AG10803 (cell line): ENCODE measurements at places on chromosomes 5 and 9.
A peak's percentile ranks its signal among the peaks of the same experiment; 100 is the strongest.

GRCh38 chr5:106757672-106758071 lies 913.1 kb downstream of the EFNA5 start:
- DNase-seq, result no peak

DNA sequence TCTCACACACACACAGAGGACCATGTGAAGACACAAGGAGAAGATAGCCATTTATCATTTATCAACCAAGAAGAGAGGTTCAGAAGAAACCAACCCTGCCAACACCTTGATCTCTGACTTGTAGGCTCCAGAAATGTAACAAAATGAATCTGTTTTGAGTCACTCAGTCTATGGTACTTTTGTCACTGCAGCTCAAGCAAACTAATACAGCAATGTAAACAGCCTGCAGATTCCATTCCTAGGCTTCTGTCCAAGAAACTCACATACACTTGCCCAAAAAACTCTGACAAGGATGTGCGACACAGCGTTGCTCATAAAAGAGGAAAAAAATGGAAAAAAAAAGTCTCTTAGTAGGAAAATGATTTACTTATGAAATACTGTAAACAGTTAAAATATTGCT lies 33.4 kb downstream of the TRIM36 start:
- no peak for DNase-seq

- DNase-seq, result no peak
These were observed 58.8 kb upstream of the RNF130 start for GRCh38 chr5:180130291-180130869.

DNA sequence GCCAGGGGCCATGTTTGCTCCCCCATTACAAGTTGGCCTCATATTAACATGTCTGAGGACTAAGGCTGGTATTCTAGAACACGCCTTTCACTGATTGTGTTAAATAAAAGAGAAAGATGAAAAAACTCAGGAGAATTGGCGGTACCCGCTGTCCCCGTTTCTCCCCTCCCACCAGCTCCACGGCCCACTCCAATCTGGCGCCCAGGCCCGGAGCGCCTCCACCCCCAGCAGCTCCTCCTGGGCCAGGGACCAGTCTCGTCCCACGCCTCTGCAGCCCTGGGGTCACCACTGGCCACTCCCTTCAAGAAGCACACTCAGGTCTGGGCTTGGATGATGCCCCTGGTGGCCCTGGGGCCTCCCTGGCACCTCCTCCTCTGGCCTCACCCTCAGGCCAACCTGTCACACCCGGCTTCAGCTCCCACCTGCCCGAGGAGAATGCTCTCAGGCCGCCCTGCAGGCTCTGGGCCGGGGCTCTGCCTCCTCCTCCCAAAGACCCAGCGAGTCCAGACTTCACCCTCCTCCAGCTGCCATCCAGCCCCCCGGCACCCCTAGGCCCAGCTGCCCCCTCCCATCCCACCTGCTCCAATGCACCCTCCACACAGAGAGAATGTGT lies 133.0 kb upstream of the PPP1R26 start:
- no peak for DNase-seq

DNA sequence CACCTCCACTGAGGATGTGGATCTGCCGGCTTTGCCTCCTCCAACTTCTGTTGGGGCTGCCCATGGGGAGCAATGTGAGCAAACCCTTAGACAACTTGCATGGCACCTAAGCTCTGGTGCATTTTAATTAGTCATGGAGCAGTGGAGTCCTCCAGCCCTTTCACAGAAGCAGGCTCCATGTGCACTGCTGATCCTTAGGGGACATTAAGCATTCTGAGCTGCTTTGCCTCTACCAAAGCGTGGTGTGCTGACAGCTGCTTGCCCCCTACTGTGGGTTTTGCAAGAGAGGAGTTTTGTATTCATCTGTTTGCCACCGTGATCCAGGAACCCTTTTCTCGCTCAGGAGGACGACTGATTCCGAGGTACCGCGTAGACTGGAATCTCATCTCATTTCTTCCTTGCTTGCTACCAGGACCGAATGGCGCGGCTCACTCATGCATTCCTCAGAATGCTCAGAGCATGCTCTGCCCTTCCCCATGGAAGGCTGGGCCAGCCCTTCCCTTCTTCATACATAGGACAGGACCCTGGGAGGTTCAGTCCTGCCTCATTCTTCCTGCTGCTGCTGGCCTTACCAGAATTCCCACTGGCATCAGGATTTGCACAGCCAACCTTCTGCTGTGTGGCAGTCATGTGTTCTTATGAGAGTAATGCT lies 432.5 kb downstream of the GADD45G start:
- DNase-seq, result no peak

GRCh38 chr9:104177676-104178075 lies 83.6 kb downstream of the SMC2 start:
- no peak for DNase-seq

GRCh38 chr5:111169269-111169668 lies 54.9 kb upstream of the CAMK4 start:
- no peak for DNase-seq

DNA sequence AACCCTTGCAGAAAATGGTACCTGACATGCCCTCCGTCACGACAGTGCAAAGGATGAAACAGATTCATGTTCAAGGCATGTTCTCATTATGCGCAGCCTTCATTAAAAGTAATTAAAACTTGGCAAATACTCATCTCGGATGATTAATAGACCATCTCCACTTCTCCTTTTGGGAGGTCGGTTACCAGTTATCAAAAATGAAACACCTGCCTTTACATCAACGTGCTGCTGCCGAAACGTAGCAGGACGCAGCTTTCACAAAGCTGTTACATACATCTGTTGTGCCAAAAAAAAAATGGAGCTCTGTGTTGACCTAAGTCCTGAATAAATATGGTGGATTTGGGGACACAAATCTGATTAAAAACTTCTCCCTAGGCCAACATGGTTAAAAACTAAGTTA lies 75.7 kb downstream of the PTCH1 start:
- DNase-seq, result no peak

DNA sequence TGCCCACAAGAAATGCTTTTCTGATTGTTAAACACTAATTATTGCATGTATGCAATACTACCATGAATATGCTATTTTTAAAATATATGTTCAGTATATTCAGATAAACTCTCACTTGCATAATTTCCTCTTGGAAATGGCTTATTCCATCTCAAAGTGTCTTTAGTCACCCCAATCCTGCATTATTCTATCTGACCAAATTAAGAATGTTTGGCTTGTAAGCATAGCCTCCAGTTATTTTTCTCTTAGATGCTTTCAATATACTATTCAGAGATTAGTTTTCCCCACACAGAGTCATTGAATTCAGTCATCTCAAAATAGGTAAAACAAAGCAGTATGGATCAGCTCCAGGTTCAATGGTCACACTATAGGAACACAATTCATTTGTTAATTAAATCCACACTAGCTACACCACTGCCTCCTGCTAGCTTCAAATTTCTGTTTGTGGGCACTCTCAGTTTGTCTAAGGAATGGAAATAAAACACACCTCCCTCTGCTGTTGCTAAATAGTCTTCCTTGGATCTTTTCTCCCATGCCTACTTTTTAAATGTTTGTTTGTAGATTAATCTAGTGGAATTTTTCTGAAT lies 134.6 kb upstream of the TBCA start:
- no peak for DNase-seq

DNA sequence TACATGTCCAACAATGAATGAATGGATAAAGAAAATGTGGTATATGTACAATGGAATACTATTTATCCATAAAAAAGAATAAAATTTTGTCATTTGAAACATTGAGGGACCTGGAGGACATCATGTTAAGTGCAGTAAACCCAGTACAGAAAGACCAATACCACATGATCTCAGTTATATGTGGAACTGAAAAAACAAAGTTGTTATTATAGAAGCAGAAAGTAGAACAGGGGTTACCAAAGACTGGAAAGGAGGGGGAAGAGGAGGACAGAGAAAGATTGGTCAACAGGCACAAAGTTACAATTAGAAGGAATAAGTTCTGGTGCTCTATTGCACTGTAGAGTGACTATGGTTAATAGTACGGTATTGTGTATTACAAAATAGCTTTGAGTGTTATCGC lies 233.8 kb downstream of the SEMA6A start:
- DNase-seq, result no peak

DNA sequence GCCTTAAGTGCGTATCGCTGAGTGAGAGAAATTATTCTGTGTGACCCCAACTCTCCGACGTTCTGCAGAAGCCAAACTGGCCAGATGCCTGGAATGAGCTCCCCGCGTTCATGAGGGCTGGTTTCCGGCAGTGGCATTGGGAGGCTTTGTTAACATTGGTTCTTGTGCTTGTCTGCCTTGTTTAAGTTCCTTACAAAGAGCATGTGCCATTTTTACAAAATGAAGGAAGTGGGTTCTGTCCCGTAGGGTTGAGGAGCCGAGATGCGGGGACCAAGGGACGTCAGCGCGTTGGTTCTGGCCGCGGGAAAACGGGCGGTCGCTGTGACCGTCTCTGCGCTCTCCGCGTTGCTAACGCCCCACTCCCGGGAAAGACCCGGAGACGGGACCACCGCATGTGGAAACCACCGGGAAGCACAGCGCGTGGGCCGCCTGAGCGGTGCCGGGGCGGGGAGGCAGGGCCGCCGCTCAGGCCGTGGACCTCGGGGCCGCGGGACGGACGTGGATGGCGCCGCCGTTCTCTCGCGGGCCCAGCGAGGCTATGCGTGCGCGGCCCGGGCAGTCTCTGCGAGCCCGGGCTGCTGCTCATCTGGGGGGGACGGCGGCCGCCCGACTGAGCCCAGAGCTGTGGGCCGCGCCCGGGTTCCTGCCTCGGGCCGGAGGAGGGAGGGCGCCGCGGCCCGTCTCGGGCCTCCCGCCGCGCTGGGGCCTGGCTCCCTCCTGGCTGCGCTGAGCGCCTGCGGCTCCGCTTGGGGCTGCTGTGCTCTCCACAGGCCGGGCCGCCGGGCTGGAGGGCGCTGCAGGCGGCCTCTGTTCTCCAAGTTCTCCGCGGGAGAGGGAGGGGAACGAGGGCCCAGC lies 13.4 kb downstream of the RABL6 start:
- DNase-seq, result no peak

DNA sequence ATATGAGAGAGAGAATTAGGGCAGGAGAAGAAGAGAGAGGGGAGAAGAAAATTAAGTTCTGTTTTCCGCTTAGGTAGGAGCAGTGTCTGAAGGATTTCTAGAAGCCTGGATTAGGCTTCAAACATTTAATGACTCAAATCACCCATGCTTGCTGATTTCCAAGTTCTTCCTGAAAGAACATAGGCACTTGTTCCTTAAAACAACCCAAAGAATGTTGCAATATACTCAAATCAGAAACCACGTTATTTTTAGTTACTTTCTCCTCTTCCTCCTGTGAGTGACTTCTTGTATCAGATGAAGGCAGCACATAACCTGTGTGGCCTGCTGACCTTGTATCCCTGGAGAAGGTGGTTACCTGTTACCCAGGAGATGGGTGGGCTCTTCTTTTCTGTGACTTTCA lies 351.5 kb upstream of the KLF4 start:
- DNase-seq, result no peak

- peak; percentile 99 for DNase-seq
These were observed at the start of gene OSMR for GRCh38 chr5:38845526-38846378. Gene OSMR (plus strand): TSS chr5:38846012. CDS start chr5:38869045, 23,033 bp downstream.

DNA sequence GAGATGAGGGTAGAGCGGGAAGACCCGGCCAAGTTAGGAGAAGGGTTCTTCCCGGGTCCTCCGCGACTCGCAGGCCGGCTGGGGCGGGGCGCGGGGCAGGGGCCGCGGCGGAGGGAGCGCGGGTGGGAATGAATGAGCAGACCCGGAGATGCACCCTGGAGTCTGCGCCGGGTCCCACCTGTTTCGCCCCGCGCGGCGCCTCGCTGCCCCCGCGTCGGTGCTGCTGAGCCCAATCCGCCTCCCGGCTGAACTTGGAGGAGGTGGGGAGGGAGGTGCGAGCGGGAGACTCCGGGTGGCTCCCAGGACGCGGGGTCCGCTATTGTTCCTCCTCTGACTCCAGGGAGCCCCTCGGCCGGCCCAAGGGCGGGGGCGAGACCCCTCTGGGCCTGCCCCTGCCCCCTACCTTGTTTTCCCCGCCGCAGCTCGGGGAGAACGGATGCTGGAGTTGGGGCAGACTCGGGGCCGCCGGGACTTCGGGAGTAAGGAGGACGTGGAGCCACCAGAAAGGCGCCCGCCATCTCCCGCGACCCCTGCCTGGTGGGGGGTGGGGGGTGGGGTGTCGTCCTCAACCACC lies 659 bp downstream of the RAI14 start:
- DNase-seq, result no peak

DNA sequence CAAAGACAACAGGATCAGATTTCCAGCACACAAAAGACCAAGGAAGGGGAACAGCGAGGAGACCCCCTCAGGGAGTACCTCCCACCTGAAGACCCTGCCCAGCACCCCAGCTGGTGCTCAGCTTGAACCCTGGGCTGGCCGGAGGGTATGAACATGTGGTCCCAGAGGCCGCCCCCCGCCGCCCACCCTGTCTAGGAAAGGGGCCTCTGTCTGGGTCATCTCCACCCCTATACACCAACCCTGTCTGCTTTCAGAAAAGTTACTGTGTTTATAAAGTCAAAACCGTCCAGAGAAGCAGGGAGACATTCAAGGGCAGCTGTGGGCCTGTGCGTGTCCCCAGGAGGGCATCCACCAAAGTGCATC lies 72.2 kb downstream of the ADAMTS2 start:
- no peak for DNase-seq

DNA sequence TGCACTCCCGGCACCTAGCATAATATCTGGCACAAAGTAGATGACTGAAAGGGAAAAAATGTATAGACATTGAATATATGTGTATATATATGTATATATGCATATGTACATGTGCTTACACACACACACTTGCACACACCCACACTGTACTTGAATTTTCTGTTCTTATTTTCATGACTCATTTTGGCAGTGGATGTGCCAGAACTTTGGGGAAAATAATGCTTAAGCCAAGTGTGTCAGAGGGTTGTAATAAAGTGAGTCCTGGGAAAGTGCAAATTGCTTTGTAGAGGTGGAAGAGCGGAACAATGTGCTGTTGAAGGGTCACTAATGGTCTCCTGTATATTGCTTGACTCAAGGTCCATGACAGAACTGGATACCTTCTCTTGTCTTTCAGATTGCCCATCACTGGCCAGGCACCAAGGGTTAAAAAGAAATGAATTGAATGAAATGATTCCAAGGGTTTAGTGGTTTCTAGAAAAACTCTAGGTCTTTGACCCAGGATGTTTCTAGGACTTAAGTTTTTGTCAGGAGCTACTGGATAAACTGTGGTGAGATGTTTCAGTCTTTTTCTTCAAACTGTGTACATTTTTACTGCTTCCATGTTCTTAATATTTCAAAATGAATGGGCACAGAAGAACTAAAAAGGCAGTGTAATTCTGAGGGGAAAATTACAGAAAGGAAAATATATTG lies 129.9 kb upstream of the MOCS2 start:
- no peak for DNase-seq
